ENCODE measurements at places on chromosomes 7 and 10. TPM values are rescaled to one million over a fixed set of nuclear protein-coding genes. Genes with fewer than 3 reads are reported as not detected.

GRCh38 chr7:96901822-96902445, 103.4 kb upstream of the DLX6 start:
- H3K4me1 ChIP-seq: no peaks in the 10 kb centered on the region
- no peak overlapping the region for H3K27ac ChIP-seq
- DNase-seq: no peak

DNA sequence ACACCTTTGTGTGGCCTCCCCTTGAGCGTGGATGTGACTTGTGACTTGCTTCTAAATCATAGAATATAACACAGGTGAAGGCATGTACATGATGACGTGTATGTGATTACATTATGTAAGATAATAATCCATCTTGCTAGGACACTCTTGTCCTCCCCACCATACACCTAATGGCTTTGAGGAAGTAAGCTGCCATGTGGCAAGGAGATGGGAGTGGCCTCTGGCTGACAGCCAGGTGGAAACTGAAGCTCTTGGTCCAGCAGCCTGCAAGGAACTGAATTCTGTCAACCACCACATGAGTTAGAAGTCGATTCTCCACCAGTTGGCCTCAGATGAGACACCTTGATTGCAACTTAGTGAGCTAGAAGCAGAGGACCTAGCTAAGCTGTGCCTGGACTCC, 67.4 kb upstream of the ELN start:
- H3K27me3 ChIP-seq: peaks cover 9% of the 10 kb centered on the region
- no peak overlapping the region for H3K27ac ChIP-seq
- no peak for DNase-seq
- no peak overlapping the region for H3K4me3 ChIP-seq
- peaks cover 1% of the 10 kb centered on the region for H3K36me3 ChIP-seq
- no peaks in the 10 kb centered on the region for H3K4me1 ChIP-seq

GRCh38 chr7:50160206-50160605, 67.2 kb upstream of the ZPBP start:
- H3K4me3 ChIP-seq: no peak overlapping the region
- no peak overlapping the region for H3K27ac ChIP-seq

GRCh38 chr7:231030-231857, 38.9 kb downstream of the FAM20C start:
- H3K4me1 ChIP-seq: no peaks in the 10 kb centered on the region
- H3K27me3 ChIP-seq: no peaks in the 10 kb centered on the region
- H3K27ac ChIP-seq: no peak overlapping the region
- H3K36me3 ChIP-seq: no peaks in the 10 kb centered on the region

DNA sequence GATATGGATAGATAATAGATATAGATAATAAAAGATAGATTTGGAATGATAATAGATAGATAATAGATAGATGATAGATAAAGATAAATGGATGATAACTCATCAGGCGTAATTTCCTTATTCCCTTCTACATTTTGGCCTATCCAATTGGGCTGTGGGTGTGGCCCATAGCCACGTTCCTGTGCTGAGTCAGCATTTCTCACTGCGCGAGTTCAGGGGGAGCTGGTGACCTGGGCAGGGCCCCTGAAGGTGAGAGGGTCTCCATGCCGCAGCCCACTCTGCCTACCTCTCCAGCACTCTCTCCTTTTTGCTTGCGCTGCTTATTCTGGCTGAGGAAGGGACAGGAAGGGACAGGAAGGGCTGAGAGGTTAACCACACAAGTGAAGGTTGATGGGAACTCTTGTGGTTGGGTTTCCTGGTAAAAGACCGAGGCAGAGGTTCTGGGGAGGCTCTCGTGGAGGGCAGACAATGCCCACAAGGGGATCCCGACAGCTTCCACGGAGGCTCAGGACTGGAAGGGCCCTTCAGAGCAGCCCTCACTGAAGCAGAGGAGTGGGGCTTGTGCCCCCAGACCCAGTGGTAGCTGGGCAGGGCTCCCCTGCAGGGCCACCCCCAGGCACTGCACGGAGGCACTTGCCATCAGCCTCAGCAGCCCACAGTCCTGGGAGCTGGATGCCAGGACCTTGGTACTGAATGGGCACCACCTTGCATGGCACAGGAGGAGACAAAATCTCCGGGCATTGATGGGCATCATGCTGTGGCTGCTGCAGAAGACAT, 247.3 kb upstream of the PITRM1 start:
- no peak for DNase-seq
- H3K36me3 ChIP-seq: no peaks in the 10 kb centered on the region
- no peak overlapping the region for H3K27ac ChIP-seq
- H3K4me1 ChIP-seq: peaks cover 10% of the 10 kb centered on the region

DNA sequence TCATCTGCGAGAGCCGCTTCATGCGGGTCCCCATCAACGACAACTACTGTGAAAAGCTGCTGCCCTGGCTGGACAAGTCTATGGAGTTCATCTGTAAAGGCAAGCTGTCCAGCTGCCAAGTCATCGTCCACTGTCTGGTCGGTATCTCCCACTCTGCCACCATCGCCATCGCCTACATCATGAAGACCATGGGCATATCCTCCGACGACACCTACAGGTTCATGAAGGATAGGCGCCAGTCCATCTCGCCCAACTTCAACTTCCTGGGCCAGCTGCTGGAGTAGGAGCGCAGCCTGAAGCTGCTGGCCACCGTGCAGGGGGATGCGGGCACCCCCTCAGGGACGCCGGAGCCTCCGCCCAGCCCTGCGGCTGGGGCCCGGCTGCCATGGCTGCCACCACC, 11.7 kb upstream of the SEC24C start:
- peaks cover 11% of the 10 kb centered on the region for H3K4me1 ChIP-seq
- H3K36me3 ChIP-seq: peaks cover 3% of the 10 kb centered on the region
- H3K27me3 ChIP-seq: no peaks in the 10 kb centered on the region
- no peak for DNase-seq
- H3K4me3 ChIP-seq: peak overlapping the region; percentile 40

- H3K27me3 ChIP-seq: no peaks in the 10 kb centered on the region
- peaks cover 6% of the 10 kb centered on the region for H3K36me3 ChIP-seq
- peaks cover 25% of the 10 kb centered on the region for H3K4me1 ChIP-seq
- peak; percentile 77 for DNase-seq
- H3K27ac ChIP-seq: no peak overlapping the region
Measured at GRCh38 chr7:5494683-5495561, 71.3 kb upstream of the TNRC18 start.

- no peak overlapping the region for H3K27ac ChIP-seq
- H3K4me1 ChIP-seq: peaks cover 44% of the 10 kb centered on the region
- H3K27me3 ChIP-seq: no peaks in the 10 kb centered on the region
- peak; percentile 17 for DNase-seq
Measured at GRCh38 chr7:30308389-30308788, 24.0 kb downstream of the ZNRF2 start.

DNA sequence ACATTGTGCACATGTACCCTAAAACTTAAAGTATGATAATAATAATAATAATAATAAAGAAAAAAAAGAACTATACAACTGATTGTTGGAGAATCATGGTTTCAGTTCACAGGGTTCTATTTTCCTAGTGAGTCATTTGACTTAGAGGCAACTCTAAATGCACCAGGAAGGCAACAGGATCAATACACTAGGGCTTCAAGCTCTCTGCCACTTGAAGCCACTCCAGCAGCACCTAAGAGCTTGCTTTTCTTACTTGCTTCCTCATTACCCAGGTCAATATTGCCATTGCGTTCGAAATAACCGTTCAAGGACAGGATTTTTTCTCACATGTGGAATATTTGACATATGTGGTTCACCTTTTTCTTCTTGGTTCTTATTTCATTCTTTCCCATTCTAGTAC, 189.7 kb downstream of the GRM3 start:
- no peak overlapping the region for H3K4me3 ChIP-seq
- no peaks in the 10 kb centered on the region for H3K27me3 ChIP-seq
- no peaks in the 10 kb centered on the region for H3K4me1 ChIP-seq
- H3K27ac ChIP-seq: no peak overlapping the region

GRCh38 chr7:87628780-87629569, 777 bp downstream of the RUNDC3B start:
- peak; percentile 24 for DNase-seq
- H3K4me3 ChIP-seq: peak overlapping the region; percentile 84
- H3K27ac ChIP-seq: no peak overlapping the region
- H3K4me1 ChIP-seq: peaks cover 12% of the 10 kb centered on the region
- no peaks in the 10 kb centered on the region for H3K36me3 ChIP-seq
- H3K27me3 ChIP-seq: peaks cover 13% of the 10 kb centered on the region

DNA sequence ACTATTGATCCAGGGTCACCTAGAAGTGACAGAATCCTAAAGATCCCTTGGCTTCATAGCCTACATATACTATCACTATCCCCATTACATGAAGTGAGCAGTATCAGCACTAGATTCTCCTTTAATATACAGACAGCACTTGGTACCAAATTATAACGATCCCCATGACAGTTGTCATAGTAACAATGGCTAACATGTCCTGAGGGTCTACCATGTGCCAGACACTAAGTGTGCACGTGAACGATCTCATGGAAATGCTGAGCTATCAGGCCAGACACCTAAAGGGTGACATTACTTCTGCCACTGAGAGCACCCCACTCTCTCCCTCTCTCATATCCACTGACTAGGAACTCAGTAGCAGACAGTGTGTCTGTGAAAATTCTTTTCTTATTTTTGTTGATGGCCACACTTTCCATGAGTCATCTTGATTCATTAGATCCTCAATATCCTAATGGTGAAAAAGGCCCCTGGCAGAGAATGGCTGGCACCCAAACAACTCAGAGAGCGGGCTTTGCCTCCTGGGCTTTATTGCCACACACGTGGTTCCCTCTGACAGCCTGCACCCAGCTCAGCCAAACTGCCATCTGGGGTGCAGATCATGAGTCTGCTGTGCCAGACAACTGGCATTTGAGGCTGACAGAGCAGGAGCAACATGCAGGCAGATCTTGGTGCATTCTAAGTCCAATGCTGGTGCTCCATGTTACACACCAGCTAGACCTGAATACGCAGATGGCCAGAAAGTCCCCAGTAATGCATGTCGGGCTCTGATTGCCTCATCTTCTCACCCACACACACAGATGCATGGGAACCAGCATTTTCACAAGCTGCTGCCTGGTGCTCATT, 176.3 kb downstream of the DGKI start:
- H3K4me3 ChIP-seq: no peak overlapping the region
- DNase-seq: no peak
- no peaks in the 10 kb centered on the region for H3K36me3 ChIP-seq
- H3K27ac ChIP-seq: no peak overlapping the region

GRCh38 chr10:125084191-125084613, 76.2 kb downstream of the CTBP2 start:
- H3K27me3 ChIP-seq: no peaks in the 10 kb centered on the region
- no peak overlapping the region for H3K27ac ChIP-seq
- H3K4me1 ChIP-seq: no peaks in the 10 kb centered on the region
- DNase-seq: no peak
- no peaks in the 10 kb centered on the region for H3K36me3 ChIP-seq
- H3K4me3 ChIP-seq: no peak overlapping the region

- no peaks in the 10 kb centered on the region for H3K27me3 ChIP-seq
- H3K36me3 ChIP-seq: no peaks in the 10 kb centered on the region
- H3K4me3 ChIP-seq: peak overlapping the region; percentile 43
- DNase-seq: peak; percentile 45
Measured at GRCh38 chr7:101390901-101391301, 28.2 kb downstream of the COL26A1 start.

DNA sequence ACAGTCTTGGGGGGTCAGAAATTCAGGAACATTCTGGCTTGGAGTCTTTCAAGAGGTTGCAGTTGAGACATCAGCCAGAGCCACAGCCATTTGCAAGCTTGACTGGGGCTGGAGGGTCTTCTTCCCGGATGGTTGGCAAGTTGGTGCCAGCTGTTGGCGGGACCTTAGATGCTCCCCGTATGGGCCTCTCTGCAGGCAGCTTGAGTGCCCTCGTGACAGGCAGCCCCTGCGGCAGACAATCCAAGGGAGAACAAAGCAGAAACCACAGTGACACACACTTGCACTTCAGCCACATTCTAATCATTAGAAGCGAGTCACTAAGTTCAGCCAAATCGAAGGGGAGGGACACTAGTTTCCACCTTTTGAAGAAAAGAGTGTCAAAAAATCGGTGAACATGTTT, 59.4 kb upstream of the MXI1 start:
- H3K36me3 ChIP-seq: no peaks in the 10 kb centered on the region
- H3K27me3 ChIP-seq: peaks cover 54% of the 10 kb centered on the region

GRCh38 chr10:17657103-17657500, 13.2 kb downstream of the STAM start:
- DNase-seq: no peak
- peaks cover 66% of the 10 kb centered on the region for H3K36me3 ChIP-seq
- no peaks in the 10 kb centered on the region for H3K27me3 ChIP-seq
- H3K27ac ChIP-seq: no peak overlapping the region
- H3K4me1 ChIP-seq: peaks cover 63% of the 10 kb centered on the region

GRCh38 chr7:138395763-138396162, 64.3 kb upstream of the TRIM24 start:
- no peak for DNase-seq
- H3K36me3 ChIP-seq: no peaks in the 10 kb centered on the region
- H3K4me3 ChIP-seq: no peak overlapping the region
- no peaks in the 10 kb centered on the region for H3K4me1 ChIP-seq
- no peak overlapping the region for H3K27ac ChIP-seq

DNA sequence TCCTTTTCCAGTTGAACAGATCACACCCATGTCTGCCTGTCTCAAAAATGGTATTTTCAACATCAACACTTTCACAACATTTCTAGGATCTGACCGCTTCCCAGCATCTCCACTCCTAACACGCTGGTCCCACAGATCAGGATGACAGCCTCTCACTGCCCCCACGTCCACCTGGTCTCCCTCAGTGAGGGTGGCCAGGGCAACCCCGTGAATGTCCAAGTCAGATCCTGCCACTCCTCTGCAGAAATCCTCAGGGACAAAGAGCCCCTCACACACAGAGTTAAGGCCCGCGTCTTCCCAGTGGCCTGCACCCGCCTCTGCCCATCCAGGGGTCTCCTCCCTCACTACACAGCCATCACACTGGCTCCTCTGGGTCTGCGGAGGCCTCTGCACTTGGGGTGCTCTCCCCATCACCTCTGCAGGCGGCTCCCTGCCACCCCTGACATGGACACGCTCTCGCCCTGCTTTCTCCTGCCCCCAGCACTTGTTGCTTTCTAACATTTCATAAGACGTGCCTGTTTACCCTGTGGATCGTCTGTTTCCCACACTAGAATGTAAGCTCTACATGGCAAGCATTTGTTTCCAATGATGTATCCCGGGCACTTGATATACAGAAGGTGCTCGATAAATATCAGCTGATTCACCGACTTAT, 20.0 kb downstream of the GNA12 start:
- no peak overlapping the region for H3K4me3 ChIP-seq
- peaks cover 2% of the 10 kb centered on the region for H3K36me3 ChIP-seq
- DNase-seq: no peak
- H3K27ac ChIP-seq: no peak overlapping the region
- H3K27me3 ChIP-seq: no peaks in the 10 kb centered on the region

GRCh38 chr10:124709861-124710260, 34.3 kb downstream of the FAM53B start:
- H3K4me3 ChIP-seq: no peak overlapping the region
- peaks cover 8% of the 10 kb centered on the region for H3K36me3 ChIP-seq
- H3K4me1 ChIP-seq: peaks cover 41% of the 10 kb centered on the region
- no peaks in the 10 kb centered on the region for H3K27me3 ChIP-seq
- DNase-seq: no peak
- no peak overlapping the region for H3K27ac ChIP-seq

- no peak for DNase-seq
- peaks cover 45% of the 10 kb centered on the region for H3K36me3 ChIP-seq
- H3K4me3 ChIP-seq: no peak overlapping the region
- no peak overlapping the region for H3K27ac ChIP-seq
Measured at GRCh38 chr7:7795203-7795602, 76.8 kb upstream of the RPA3 start.

Gene STK31
- total RNA-seq: not detected

Gene ASZ1
- total RNA-seq: not detected

Gene MYL10
- total RNA-seq: not detected

Gene HMX3
- total RNA-seq: 0.19 TPM

Gene YAE1
- 12.5 TPM for total RNA-seq

Gene VWC2
- not detected for total RNA-seq

Gene OPN4
- total RNA-seq: not detected

Gene PRR15
- total RNA-seq: not detected
